NCI-H187 (cell line): ENCODE measurements at places on chromosomes 6 and 20.

DNA sequence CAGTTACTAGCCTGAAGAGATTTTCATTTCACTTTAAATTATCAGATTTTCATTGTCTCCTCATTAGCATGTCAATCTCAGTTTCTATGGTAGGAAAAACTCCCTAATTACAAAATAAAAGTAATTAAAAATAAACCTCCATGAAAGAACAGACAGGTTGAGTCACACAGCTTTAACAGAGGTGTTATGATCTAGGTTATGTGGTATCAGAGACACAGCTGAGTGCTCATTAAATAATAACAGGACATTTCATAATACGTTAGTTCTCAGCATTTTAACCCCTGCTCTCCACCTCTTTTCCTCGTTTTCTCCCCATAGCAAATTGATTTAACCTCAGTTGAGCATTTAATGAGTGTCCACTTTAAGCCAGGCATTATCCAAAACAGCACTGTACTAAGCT is 21.9 kb downstream of the TPBG start:
- DNase-seq, result no peak

GRCh38 chr6:57183336-57183735 is 11.2 kb downstream of the BAG2 start:
- DNase-seq, result no peak

- DNase-seq, result no peak
Measured at GRCh38 chr6:24255676-24256075, 102.2 kb downstream of the DCDC2 start.

- no peak for DNase-seq
Measured at GRCh38 chr20:61521687-61522420, 269.8 kb downstream of the CDH4 start.

DNA sequence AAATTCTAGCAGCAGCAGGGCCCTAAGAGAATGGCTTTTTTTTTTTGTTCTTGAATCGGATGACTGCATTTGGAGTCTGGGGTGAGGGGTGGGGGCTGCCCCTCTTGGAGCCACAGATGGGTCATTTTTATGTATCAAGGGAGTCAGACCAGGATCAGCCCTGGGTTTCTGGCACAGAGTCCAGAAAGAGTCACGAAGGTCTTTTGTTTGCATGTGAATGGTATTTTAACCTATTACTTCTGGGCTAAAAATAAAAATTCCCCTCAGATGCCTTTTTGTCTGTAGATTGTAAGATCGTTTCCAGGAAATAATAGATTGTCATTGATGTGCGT is 72.5 kb downstream of the PHACTR3 start:
- no peak for DNase-seq
